Daoy (cell line): ENCODE measurements at places on chromosomes 13 and 19. TPM values are rescaled to one million over a fixed set of nuclear protein-coding genes. Genes with fewer than 3 reads are reported as not detected.
A peak's percentile ranks its signal among the peaks of the same experiment; 100 is the strongest.

GRCh38 chr13:46551410-46552302, 1.3 kb upstream of the LRCH1 start:
- peak; percentile 70 for DNase-seq

GRCh38 chr19:2359992-2360685, at the start of gene TMPRSS9:
TMPRSS9 (plus strand) TSS chr19:2360265; CDS start chr19:2389786, 29,521 bp downstream.
- no peak for DNase-seq

DNA sequence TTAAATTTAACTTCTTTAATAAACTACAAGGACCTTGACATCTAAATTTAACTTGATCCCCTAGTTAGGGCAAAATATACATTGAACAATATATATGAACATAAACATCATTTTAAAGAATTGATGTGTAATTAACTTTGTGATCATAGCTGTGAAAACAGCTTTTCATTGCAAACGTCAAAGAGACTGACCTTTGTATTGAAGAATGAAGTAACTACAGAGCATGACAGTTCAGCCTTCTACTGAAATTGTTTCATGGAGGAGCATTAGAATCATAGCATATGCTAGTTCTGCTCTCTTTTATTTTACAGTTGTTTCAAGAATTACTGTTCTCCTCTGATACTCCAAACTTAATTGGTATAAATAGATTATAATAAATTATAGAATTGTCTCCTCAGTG, 123.4 kb upstream of the PRR20A start:
- DNase-seq = no peak

DNA sequence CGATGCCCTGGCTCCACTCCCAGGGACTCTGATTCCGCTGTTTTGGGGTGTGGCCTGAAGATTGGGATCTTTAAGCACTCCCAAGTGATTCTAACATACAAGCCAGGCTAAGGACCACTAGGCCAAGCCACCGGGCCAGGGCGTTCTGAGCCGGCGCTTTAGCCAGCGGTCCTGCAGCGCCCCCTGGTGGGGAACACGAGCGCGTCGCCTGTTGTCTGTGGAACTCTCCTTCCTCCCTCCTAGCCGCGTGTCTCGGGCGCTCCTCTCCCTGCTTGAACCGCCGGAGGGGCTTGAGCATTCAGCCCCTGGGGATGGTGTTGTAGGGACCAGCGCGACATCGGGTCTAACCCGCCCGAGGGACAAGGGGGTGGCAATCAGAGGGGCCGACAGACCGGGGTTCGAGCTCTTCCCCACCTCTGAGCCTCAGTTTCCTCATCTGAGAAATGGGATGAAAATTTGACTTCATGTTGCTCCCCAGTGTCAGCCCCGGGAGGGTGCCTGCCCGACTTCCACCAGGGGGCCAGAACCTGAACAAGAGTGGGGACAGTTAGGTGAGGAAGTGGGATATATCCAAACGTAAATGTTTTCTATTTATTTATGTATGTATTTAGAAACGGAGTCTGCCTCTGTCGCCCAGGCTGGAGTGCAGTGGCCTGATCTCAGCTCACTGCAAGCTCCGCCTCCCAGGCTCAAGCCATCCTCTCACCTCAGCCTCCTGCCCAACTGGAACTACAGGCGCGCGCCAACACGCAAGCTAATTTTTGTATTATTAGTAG, 18.0 kb upstream of the PNMA8B start:
- DNase-seq = peak; percentile 84

- DNase-seq = no peak
Measured at GRCh38 chr13:57716295-57716694, 84.8 kb downstream of the PCDH17 start.

GRCh38 chr13:109728791-109729731, 57.3 kb downstream of the IRS2 start:
- no peak for DNase-seq

- no peak for DNase-seq
Measured at GRCh38 chr19:47510516-47511127, 4.2 kb downstream of the NAPA start.

- DNase-seq = no peak
Measured at GRCh38 chr13:45406421-45406820, 11.8 kb downstream of the SLC25A30 start.

DNA sequence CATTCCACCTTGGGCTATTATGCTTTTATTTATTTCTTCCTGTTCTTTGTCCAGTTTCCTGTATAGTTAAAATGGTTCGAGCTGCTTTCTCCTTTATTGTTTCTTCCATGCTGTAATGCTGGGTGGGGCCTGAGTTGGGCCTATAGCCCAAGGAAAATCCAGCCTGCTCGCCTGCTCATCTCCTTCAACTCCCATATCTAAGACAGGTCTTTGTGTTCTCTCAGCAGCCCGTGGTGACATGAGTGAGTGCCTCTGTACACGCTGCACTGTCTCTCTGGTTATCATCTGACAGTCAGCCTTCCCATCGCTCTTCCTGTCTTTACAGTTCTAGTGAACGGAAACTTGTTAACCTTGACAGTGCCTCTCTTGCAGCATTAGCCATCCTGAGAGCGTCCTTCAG, 221.9 kb upstream of the SLC10A2 start:
- peak; percentile 36 for DNase-seq

- DNase-seq = no peak
Measured at GRCh38 chr13:21701460-21701859, 30.6 kb downstream of the FGF9 start.

- DNase-seq = peak; percentile 61
Measured at GRCh38 chr19:21848706-21849105, 12.7 kb upstream of the ZNF43 start.

GRCh38 chr19:6668691-6669090, 1.3 kb downstream of the TNFSF14 start:
- no peak for DNase-seq

- DNase-seq = no peak
Measured at GRCh38 chr13:109101550-109102144, 472.2 kb downstream of the MYO16 start.

- no peak for DNase-seq
Measured at GRCh38 chr13:83325125-83325853, 557.0 kb downstream of the SLITRK1 start.

GRCh38 chr19:16575282-16575681, 3.1 kb upstream of the SLC35E1 start:
- DNase-seq = no peak

GRCh38 chr13:88042489-88042888, 371.3 kb downstream of the SLITRK5 start:
- no peak for DNase-seq

DNA sequence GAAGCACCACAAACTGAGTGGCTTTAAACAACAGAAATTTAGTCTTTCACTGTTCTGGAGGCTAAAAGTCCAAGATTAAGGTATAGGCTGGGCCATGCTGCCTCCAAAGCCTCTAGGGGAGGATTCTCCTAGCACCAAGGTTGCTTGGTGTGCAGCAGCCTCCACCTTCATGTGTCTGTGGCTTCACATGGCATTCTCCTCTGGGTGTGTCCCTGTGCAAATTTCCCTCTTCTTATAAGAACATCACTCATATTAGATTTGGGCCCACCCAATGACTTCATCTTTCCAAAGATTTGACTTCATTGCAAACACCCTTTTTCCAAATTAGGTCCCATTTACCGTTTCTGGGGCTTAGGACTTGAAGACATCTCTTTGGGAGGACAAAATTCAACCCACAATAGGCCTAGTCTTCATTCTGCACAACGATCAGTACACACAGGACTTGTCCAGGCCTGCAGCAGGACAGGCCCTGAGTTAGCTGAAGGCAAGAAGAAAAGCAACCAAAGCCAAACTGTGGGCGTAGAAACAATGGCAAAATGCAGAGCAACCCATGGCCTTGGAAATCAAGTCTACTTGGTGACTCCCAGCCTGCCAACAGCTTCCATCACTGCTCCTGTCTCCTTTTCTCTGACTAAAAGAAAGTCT, 521.2 kb upstream of the NBEA start:
- no peak for DNase-seq

DNA sequence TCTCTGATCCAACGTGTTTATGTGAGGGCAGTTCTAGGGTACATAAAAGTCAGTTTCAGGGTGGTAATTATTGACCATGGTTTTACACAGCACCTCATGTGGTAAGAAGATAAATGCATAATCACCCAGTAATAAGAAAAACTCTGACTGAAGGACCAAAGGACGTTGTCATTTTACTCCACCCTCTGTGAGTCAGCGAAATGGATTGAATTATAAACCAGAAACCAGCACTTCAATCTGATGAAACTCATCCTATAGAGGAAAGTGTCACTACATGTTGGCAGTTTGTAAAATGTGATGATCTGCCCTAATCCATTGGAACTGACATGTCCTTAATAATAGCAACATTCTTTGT, 406.8 kb downstream of the KLF5 start:
- peak; percentile 12 for DNase-seq

DNA sequence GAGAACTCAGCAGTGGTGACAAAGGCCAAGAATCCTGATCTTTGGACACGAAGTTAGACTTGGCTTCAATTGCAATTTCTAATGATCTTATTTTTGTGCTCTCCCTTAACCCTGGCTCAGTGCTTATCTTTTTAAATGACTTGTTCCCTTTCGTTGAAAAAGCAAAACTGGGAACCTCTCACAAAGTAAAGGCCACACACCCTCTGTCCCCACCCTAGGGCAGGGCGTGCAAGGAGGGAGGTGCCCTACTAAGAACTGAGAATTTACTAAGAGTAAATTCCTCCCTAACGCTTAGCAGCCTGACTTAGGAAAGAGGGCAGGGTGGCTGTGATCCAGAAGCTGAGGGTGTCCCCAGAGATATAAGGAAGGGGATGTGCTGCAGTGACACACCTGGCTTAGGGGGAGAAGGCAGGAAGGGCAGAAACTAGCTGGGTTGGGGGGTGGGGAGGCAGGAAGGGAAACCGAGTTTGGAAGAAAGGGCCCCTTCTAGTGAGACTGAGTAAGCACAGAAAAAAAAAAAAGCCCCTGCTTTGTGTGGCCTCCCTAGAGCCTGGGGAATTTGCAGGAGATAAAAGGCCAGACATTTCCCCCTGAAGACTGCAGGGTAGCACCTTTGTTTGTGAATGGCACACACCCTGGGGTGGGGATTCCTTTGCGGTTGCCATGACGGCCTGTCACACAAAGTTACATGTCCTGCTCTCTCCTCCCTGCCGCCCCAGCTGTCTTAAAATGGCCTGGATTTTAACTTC, 435.1 kb downstream of the EFNB2 start:
- peak; percentile 28 for DNase-seq

- no peak for DNase-seq
Measured at GRCh38 chr19:19602136-19602712, 16.3 kb downstream of the PBX4 start.

DNA sequence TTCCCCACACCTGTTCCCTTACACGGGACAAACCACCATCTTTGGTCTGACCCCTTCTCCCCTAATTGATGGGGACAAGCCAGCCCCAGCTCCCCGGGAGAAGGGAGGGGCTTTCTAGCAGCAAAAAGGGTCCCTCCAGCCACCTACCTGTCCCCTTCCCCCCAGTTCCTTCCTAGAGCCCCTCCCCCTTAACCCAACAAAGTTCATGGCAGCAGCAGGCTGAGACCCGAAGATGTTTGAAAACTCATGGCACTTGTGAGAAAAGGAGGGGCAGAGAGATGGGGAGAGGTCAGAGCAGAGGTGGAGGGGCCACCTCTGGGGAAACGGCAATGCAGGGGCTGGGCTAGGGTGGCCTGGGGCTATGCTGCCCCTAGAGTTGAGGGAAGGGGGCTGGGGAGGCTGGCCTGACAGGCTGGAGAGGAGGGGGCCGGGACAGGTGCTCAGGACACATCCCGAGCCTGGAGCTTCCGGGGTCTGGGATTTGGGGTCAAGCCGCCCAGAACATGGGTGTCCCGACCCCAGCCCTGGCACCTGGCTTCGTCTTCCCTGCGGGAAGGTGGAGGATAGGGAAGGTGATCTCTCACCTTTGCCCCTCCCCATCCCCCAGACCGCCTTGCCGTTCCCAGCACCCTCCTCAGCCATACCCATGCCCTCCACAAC, 12.5 kb upstream of the ASF1B start:
- no peak for DNase-seq

DNA sequence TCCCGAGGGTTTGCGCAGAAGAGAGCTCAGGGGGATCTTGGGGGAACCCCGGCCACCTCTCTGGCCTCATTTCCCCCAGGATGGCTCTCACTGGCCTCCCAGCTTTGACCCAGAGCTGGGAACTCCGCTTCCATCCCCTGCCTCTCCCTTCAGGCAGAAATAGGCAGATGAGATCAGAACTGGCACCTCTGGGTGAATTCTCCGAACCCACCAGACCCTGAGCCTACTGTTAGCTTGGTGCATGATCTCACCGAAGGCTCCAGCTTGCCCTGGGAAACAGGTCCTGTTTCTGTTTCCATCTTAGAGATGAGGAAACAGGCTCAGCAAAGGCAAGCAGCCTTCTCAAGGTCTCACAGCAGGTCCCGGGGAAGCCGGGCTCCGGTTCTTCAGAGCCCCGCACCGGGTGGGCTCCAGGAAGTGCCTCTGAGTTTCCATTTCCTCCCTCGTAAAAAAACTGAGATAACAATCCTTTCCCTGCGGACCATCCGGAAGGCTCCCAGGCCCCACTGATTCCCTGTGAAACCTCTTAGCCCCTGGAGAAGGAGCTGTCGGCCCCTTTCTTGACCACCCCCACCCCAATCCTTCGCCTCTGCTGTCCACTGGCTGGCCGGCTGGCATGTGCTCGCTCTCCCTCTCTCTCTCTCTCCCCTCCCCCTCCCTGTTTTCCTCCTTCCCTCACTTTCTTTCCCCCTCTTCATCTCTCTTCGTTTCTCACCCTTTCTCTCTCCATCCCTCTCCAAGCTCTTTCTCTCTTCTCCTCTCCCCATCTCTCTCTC, 2.1 kb downstream of the NECTIN2 start:
- DNase-seq = peak; percentile 69

DNA sequence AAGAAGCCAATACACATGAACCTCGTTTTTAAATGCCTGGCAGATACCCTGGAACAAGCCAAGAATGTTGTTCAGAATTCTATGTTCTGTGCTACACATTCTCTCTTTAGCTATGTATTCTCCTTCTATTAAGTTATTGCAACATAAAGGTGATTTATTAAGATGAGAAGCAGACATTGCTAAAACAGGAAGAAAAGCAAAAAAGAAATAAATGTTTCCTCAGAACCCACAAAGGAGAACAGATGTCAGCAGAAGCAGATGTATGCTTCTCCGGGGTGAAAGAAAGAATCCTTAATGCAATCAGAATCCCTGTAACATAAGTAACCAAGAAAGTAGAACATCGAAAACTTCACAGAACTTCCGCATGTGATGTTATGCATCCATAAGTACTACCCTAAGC, 302.9 kb downstream of the DCT start:
- DNase-seq = no peak

- DNase-seq = no peak
Measured at GRCh38 chr19:10111405-10111811, at the start of gene P2RY11. P2RY11 (plus strand) TSS chr19:10111693; CDS start chr19:10111722, 29 bp downstream.

- peak; percentile 56 for DNase-seq
Measured at GRCh38 chr13:51797664-51798488, 6.1 kb downstream of the DHRS12 start.

GRCh38 chr19:5864725-5865486, 5.4 kb downstream of the FUT5 start:
- no peak for DNase-seq

GIPC3 gene
- total RNA-seq = not detected in 2 replicates

C1QTNF9 gene
- total RNA-seq = not detected in 2 replicates

SRRM5 gene
- total RNA-seq = not detected in 2 replicates

ZSCAN1 gene
- not detected in 2 replicates for total RNA-seq

ZGLP1 gene
- 0.39 and 2.2 TPM in 2 replicates for total RNA-seq

LILRA1 gene
- total RNA-seq = not detected in 2 replicates

SIGLEC8 gene
- total RNA-seq = not detected in 2 replicates

SYNE4 gene
- total RNA-seq = not detected in 2 replicates

GAPDHS gene
- total RNA-seq = not detected in 2 replicates

GJB2 gene
- 0.77 and 5.3 TPM in 2 replicates for total RNA-seq

NTF4 gene
- total RNA-seq = not detected in 2 replicates

NECTIN2 gene
- total RNA-seq = 66.4 and 73.7 TPM in 2 replicates

ZNF763 gene
- not detected in 2 replicates for total RNA-seq

DAND5 gene
- total RNA-seq = not detected in 2 replicates

LHFPL6 gene
- total RNA-seq = 12.7 and 13.5 TPM in 2 replicates

FAM83E gene
- total RNA-seq = not detected in 2 replicates
